NCI-H1417 (cell line): ENCODE measurements at places on chromosomes 16 and 17.

DNA sequence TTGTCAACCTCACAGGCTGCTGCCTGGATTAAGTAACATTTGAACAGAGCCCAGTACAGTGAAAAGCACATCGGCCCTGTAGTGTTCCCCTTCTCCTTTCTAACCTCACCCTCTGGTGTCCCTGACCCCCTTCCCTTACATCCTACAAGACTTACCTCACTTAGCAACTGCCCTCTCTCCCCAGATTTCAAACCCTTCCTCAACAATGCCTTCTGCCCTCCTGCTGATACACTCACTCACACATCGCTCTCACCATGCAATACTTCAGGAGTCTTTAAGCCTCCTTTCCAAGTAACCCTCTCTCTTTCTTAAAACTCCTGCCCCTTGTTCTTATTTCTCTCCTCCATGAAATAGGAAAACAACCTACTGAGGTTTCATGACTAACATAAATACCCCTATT lies 17.8 kb downstream of the ZZEF1 start:
- DNase-seq = no peak

DNA sequence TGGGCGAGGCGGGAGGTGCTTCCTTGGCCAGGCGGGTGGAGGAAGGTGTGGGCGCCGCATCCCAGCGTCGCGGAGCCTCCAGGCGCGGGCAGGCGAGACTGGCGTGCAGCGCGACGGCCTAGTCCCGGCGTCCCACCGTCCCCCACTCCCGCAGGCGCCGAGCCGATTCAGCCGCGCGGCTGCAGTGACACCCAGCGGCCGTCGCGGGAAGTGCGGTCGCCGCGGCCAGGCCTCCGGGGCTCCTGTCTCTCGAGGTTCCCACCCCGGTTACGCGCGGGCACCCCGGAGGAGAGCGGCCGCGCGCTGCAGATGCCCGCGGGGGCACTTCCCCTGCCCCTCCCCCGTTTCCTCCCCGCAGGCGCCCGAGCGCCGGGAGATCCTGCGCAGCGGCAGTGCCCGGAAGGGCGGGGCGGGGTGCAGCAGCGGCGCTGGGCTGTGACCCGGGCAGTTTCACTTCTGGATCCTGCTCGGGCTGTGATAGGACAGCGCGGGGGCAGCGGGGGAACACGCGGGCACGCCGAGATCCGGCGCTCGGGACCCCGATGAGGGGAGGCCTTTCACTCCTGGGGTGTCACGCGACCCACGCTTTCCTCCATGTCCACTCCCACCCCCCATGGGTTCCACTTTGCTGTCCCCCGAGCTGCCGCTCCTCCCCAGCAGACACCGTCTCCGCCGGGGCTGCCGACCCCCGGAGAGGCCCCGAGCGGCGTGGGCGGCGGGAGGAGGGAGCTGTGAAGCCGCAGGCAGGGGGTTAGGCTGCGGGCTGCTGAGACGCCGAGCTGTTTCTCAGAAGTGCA lies 16.6 kb downstream of the GRB7 start:
- peak; percentile 96 for DNase-seq

DNA sequence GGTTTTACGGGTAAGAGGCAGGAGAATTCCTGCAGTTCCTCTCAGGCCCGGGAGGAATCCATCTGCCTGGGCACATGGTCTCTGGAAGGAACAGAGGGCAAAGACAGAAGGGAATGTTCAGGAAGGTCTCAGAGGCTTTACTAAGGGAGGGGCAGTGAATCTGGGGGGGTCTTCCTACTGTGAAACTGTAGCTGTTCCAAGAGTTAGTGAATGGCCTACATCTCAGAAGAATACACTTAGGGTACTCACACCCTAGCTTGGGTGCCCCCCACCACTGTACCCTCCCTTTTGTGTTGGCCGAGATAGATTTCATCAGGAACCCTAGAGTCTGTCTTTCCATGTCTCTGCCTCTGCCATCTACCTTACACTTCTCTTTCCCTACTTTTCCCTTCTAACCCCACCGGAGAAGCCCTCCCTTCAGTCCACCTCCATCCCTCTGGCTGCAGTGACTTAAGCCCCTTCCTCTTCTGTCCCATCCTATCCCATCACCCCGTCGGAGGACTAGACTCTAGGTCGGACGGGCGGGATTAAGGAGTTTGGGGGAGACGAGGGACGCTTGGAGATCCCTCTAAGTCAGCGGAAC lies 316 bp downstream of the DLG4 start:
- DNase-seq = no peak

GRCh38 chr16:797686-798085 lies 2.8 kb downstream of the GNG13 start:
- DNase-seq = no peak

DNA sequence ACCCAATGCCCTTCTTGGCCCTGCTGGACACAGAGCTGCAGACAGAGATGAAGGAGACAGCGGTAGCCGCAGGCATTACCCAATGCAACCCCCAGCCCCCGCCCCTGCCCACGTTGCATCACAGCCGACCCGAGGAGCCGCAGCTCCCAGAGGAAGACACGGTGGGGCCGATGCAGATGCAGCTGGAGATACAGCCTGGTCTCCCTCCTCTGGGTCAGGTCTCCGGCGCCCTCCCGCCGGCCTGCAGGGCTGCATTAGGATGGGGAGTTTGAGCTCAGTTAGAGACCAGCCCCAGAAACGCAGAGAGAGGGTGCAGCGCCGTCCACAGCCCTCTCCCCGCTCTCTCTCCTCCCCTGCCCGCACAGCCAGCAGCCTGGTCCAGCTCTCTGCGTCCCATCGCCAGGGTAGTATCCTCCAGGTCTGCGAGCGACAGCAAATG lies 19.4 kb upstream of the UBE2I start:
- no peak for DNase-seq

DNA sequence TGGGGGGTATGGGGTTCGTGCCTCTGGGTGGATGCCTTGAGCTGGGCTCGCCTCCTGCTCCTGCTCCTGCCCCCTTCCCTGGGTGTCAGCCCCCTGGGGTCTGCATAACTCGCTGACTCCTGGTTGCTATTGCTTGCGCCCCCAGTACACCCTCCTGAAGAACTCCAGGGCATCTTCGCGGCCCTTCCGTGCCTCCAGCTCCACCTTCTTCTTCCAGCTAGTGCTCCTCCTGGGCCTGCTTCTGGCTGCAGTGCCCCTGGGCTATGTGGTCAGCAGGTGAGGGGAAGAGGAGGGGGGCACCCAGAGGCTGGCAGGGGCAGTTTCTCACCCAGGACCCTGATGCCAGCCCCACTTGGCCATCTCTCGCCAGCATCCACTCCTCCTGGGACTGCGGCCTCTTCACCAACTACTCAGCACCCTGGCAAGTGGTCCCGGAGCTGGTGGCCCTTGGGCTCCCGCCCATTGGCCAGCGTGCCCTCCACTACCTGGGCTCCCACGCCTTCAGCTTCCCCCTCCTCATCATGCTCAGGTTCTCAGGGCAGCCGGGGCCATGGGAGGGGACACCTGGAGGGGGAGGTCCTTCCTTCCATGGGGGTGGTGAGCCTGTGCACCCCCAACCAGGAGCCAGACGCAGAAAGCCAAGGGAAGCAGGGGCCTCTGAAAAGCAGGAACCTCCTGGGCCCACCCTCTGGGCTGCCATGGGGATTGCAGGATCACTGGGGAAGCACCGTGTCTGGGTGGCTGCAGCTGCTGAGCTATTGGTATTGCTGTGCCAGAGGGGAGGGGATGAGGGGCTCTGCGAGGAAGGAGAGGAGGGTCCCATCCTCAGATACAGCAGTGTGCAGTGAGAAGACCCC lies 7.8 kb upstream of the C17orf99 start:
- DNase-seq = no peak

- no peak for DNase-seq
These were observed 18.9 kb downstream of the COG1 start for GRCh38 chr17:73211745-73212144.

DNA sequence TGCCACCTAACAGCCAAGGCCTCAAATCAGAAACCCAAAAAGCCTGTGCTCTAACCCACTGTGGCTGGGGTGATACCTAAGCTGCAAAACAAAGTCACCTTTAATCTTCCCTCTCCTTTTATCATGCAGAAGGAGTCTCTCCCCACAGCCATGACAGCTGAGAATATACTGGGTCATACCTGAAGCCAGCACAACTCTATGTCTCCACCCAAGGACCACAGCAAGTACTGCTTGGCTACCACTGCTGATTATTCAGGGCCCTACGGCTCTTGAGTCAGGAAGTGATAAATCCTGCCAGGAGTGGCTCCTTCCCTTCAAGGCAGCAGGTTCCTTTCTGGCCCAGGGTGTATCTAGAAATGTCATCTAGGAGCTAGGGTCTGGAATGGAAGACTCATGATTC lies 151.5 kb upstream of the TOM1L1 start:
- DNase-seq = peak; percentile 2

- no peak for DNase-seq
These were observed 7.5 kb downstream of the CFAP97D1 start for GRCh38 chr17:43787728-43788127.

DNA sequence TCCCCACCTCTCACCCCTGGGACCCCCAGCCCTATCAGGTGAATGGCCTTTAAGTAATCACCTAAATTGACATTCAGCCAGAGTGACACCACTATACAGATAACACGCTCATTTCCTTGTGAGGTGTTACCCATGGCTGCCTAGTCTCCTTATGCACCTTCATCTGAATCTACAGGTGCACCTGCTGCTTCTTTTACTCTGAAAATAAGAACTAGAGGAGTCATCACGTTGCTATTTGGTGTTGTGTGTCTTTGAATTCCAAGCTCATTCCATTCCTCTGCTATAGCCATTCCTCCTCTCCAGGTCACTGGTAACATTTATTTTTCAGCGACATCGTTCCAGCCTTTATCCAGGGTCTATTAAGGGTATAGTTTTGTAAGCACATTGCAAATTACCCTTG lies 9.8 kb downstream of the LGALS9 start:
- no peak for DNase-seq

GRCh38 chr16:27679899-27680298 lies 130.0 kb downstream of the KATNIP start:
- DNase-seq = peak; percentile 79

GRCh38 chr16:1363501-1364041 lies 11.8 kb downstream of the GNPTG start:
- DNase-seq = peak; percentile 29

- peak; percentile 86 for DNase-seq
These were observed at the start of gene TANC2 for GRCh38 chr17:62965686-62966425. TSS of gene TANC2 (plus strand) at chr17:62966235. CDS start at chr17:63009560, 43,325 bp downstream.

DNA sequence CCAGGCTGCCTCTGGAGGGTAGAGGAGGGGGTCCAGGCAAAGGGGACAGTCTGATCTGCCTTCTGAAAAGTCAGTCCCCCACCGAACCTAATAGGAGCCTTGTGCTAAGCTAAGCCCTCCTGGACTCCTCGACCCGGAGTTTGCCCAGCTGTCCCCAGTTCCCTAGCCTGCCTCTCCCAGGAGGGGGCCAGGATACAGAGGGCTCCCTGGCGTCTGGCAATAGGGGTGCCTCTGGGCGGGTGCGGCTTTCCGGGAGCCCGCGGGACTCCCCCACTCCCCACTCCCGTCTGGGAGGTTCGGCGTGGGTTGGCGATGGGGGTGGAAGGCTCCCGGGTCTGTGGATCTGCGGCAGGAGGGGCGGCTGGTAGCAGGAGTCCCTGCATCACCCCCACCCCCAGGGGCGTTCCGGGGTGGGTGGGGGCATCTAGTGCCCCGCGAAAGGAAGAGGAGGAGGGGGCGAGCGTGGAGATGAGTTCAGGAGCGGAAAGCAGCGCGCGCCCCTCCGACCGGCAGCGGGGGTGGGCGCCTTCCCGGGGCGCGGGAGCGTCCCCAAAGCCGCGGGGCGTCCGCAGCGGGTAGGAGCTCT lies 1.2 kb downstream of the GSG1L start:
- no peak for DNase-seq

GRCh38 chr17:50447870-50448595 lies 20.6 kb downstream of the CHAD start:
- DNase-seq = peak; percentile 51

GRCh38 chr17:3167574-3167973 lies 29.7 kb upstream of the OR1A2 start:
- no peak for DNase-seq

DNA sequence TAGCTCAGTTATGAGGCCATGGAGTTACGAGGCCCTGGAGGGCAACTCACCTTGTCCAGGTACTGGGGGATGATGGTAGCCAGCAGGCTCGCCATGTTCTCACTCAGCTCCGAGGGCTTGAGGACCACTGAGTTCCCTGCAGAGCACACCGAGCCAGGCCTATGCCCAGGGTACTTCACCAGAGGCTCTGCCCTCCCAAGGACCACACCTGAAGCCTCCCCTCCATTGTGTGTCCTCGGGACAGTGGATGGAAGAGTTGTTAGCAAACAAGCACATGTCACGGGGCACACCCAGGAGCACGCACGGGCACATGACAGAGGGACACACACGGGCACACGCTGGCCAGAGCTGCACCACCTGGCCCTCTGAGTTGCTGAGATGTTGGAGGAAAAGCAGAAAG lies 5.6 kb downstream of the ALDH3A1 start:
- no peak for DNase-seq
